ENCODE measurements at places on chromosomes 4 and X.

GRCh38 chrX:131792789-131793462, 230.2 kb upstream of the STK26 start:
- peak; percentile 82 for DNase-seq

- no peak for DNase-seq
Measured at GRCh38 chr4:11436673-11437072, 8.0 kb upstream of the HS3ST1 start.

DNA sequence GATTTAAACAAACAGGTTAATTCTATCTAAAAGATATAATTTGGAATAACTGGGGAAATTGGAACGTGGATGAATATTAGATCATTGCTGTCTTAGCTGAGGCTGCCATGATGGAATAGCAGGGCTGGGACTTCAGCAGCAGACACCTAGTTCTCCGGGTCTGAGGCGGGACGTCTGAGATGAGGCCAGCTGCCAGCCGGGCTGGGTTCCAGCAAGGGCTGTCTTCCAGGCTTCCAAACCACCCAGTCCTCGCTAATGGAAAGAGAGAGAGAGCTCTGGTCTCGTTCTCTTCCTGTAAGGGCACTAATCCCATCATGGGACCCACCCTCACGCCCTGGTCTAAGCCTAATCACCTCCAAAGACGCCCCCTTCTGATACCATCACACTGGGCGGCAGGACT, 85.7 kb downstream of the ADRA2C start:
- no peak for DNase-seq

GRCh38 chr4:19684084-19684483, 567.6 kb upstream of the SLIT2 start:
- DNase-seq = no peak

DNA sequence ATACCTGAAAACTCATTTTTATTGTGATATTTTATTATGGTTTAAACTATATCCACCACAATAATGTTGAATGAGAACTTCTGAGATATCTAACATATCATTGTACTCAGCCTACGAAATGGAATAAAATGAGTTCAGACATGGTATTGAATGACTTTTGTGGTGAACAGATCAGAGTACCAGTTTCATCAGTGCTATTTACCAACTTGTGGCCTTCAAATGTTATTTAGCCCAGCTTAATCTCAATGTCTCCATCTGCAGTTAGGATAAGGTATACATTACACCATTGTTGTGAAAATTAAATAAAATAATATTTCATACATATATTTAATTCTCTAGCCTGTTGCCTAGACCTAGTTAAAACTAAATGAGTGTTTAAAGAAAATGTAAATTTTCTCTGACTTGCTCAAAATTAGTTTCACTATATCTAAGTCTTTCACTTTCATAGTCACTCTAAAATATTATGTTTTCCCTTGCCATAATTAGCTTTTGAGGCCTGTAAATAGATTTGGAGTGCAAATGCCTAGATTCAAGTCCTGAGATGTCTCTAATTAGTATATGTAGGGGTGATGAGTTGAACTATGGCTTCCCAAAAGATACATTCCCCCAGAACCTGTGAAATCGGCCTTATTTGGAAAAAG, 594.2 kb downstream of the STPG2 start:
- no peak for DNase-seq

DNA sequence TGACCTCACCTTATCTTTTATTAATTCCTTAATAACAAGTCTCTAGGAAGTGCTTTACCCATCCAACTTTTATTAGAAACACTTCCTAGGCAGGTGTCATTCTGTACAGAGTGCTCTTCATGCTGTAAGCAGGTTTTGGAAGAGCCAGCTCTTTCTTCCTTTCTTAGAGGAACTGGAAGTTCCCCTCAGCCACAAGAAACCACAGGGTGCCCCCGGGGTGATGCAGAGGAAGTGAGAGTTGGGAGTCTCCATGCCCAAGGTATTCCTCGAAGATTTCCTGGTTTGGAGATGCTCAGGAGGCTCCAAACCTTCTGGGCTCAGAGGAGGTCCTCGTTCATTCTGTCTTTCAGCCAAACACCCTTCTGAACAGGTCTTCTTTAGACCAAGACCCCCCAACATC, 83.8 kb downstream of the EGF start:
- no peak for DNase-seq

DNA sequence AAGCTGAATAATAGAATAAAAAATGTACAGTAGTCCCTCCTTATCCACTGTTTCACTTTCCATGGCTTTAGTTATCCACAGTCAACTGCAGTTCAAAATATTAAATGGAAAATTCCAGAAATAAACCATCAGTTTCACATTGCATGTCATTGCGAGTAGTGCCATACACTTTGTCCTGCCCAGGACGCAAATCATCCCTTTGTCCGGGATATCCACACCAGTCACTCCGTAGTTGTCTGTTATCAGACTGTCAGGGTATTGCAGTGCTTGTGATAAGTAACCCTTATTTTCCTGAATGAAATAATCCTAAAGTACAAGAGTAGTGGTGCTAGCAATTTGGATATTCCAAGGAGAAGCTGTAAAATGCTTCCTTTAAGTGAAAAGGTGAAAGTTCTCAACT, 271.3 kb downstream of the DKK2 start:
- DNase-seq = no peak

DNA sequence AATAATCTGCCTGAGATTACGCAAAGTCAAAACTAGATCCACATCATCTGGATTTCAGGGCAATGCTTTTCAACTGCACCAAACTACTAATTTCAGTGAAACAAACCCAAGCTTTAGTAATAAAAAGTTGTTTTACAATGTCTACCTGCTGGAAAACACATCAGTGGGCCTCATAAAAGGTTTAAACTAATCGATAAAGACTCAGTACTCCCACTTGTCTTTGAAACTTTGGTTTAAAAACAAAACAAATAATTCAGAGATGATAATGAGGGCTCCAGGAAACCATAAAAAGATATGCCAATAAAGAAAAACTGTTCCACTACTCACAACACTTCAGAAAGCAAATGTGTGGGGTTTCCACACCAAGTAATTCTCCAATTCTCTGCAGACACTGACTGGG, 10.2 kb downstream of the PSMD10 start:
- no peak for DNase-seq

DNA sequence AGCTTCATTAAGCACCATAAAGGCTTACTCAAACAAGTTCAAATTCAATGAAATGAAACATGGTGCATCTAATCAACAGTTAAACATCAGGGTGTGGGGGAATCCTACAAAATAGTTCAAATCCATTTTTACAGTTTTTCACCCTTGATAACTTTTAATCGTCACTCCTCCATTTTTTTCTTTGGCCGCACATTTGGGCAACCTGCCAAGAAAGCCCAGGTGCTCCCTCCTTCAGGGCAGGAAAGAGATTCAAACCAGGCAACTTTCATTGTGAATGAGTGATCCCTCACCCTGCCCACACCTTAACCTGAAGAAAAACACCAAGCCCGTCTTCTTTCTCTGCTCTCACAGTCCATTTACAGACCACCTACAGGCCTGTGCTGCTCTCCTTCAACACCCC, 24.9 kb downstream of the TRIM61 start:
- DNase-seq = no peak

- peak; percentile 50 for DNase-seq
Measured at GRCh38 chr4:2746891-2747695, 9.0 kb downstream of the TNIP2 start.

DNA sequence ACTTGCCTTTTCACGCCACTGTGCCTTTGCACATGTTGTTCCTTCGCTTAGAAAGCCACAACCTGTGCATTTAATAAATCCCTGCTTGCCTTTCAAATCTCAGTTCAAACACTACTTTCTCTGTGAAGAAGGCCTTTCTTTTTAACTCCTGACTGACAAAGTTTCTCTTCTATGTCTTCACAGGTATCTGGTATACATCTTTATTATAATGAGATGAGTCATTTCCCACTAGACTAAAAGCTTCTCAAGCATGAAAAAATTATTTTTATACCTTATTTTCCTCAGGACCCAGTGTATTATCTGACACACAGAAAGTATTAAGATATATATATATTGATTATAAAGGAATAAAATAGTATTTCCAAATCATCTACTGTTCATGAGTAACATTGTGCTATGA, 189.9 kb downstream of the TBCK start:
- DNase-seq = no peak

DNA sequence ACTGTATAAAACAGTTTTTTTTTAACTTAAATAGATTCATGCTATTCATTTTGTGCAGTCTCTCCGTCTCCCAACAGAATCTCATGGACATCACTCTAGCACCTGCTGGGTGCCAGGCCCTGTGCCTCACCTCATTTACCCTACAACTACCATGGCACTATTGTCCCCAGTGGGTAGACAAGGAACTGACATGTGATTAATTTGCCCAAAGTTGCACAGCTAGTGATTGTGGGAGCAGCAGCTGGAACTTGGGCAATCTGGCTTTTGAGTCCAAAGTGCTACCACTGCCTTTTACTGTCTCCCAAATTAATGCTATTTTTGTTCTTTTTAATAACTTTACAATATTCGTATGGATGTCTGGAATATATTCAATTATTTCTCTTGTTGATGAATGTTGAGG, 11.2 kb upstream of the PGRMC2 start:
- DNase-seq = peak; percentile 61

DNA sequence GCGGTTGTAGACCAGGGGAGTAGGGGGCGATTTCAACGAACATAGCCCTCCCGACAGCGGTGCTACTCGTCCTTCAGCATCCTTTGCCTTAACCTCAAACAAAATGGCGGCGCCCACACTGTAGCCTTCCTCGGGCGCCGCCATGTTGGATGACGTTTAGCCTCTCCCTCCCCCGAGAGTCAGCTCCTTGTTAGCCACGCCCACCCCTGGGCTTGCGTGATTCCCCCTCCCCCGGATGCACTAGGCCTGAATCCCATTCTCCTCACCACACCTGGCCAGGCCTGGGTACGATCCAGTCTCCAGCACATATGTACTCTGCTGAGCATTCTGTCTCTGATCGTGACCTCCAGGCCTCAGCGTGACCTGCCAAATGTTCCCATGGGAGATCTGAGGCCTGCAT, 49.0 kb upstream of the ZNF157 start:
- DNase-seq = no peak

DNA sequence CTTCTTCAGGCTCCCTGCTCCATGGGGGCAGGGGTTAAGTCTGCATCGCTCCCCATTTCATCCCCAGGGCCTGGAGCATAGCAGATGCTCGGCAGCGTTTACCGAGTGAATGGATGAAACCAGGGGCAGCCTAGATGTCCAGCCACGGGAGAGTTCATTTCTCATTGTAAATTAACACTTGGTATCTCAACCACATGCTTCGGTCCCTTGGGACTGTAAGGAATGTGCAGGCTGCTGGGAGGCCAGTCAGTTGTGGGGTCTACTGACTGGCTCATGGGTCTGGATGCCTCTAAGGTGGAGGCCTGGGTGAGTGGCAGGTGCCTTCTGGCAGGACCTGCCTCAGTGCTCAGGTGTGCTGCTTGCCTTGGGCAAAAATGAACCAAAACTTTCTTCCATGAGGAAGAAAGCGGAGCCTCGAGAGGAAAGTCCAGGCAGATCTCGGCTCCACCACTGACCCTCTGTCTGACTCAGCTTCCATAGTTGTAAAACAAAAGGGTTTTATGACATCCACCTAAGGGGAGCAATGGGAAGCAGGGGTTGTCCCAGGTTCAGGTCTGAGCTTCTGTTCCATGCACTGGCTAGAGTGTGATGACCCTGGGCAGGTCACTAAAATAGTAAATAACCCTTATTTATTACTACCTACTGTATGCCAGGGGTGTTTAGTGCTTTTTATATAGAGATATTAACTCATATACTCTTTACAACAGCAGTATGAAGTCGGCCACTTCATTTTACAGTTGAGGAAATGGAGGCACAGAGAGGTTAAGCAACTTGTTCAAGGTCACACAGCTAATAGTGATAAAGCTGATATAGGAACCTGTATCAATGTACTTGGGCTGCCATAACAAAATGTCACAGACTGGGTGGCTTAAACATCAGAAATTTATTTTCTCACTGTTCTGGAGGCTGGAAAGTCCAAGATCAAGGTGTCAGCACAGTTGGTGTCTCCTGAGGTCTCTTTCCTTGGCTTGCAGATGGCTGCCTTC, 144.3 kb upstream of the STX18 start:
- no peak for DNase-seq

GRCh38 chrX:130110379-130111219, at the start of gene ELF4:
Gene ELF4 (minus strand): TSS chrX:130110497. CDS start chrX:130081330, 29,167 bp downstream.
- no peak for DNase-seq

DNA sequence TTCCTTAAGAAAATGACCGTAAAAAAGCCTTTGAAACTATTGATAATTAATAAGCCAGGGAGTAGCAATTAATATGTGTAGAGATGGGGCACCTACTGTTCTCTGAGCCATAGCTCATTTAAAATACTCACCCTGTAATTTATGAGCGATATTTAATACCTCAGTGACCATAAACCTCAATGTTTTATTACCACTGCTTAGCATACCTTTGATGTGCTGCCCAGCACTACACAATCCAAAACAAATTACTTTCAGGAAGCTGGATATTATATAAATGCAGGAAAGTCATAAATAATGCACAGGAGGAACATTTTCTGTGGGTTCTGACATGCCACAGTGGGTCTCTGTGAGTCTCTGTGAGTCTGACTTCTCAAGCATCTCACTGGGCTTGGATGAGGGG, 166.1 kb upstream of the RPL34 start:
- DNase-seq = no peak

GRCh38 chrX:68018248-68019203, 414.8 kb downstream of the OPHN1 start:
- DNase-seq = peak; percentile 53

DNA sequence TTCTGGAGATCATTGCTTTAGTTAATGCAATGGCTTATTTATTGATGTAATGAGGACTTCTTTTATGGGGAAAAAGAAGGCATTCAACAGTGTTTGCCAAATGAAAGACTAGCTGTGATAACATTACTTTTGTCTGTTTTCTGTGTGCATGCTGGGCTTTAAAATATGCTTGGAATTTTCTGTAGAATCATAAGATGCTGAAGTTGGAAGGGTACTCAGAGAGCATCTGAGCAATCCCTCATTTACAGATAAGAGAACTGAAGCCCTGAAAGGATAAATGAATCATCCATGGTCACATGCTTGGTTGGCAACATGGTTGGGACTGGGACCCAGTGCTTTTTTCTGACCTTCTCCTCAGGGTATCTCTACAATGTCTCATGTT, 31.4 kb upstream of the PITX2 start:
- DNase-seq = no peak

GRCh38 chr4:129378364-129378763, 282.4 kb downstream of the C4orf33 start:
- no peak for DNase-seq

- DNase-seq = no peak
Measured at GRCh38 chr4:139419388-139419914, 34.5 kb upstream of the RAB33B start.

- DNase-seq = no peak
Measured at GRCh38 chrX:132742246-132742645, 216.2 kb downstream of the HS6ST2 start.

DNA sequence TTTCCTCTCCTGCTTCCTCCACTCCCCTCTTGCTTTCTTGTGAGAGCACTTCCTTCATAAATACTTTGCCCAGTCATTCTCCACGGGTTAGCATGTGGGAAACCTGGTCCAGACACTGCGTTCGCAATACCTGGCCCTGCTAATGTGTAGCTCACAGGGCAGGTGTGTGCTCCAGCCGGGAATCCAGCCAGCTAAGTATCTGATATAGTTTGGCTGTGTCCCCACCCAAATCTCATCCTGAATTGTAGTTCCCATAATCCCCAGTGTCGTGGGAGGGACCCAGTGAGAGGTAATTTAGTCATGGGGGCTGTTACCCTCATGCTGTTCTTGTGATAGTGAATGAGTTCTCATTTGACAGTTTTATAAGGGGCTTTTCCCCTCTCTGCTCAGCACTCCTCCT, 32.2 kb upstream of the STX18 start:
- no peak for DNase-seq

- no peak for DNase-seq
Measured at GRCh38 chr4:133152330-133152821, 3.3 kb downstream of the PCDH10 start.

GRCh38 chr4:169407217-169407845, 136.6 kb upstream of the SH3RF1 start:
- DNase-seq = no peak

All from right lobe of liver (tissue), 6 donors.